EH (cell line): ENCODE measurements at places on chromosomes 13 and 19.

GRCh38 chr19:19134687-19135158 is 3.6 kb downstream of the TMEM161A start:
- no peak for DNase-seq

DNA sequence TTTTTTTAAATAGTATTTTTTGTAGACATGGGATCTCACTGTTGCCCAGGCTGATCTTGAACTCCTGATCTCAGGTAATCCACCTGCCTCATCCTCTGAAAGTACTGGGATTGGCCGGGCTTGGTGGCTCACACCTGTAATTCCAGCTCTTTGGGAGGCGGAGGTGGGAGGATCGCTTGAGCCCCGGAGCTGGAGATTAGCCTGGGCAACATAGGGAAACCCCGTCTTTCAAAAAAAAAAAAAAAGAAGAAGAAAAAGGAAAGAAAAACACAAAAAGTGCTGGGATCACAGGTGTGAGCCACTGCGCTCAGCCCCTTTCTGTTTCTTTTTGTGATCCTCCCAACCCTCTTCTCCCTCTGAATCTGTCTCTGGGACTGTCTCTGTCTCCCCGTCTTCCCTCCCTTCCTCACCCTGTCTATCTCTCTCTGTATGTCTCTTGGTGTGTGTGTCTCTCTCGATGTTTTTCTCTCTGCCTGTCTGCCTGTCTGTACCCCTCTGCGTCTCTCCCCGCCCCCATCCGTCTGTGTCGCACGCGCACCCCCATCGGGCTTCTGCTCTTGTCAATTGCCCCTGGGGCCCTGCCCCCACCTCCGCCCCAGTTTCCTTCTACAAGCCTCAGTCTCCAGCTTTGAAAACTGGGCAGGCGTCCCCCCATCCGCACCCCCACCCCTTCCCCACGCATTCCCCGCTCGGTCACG is 540 bp upstream of the ZFP36 start:
- no peak for DNase-seq

DNA sequence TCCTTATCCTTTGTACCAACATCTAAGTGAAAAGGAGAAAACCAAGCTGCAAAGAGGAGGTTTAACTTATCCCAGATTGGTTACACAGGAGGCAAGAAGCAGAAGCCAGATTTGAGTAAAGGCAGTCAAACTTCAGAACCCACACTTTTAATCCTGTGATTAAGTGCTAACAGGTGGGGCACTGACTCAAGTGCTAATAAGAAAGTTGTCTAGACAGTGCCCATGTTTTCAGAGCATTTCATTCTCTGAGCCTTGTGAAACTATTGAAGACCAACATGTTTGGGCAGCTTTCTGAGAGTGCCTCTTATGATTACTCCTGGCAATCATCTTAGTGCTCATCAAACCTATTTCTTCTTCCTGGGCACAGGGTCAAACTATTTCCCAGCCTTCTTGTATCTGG is 380.8 kb downstream of the KCNRG start:
- DNase-seq: no peak

GRCh38 chr13:105979131-105980011 is 556.1 kb downstream of the EFNB2 start:
- peak; percentile 24 for DNase-seq

- DNase-seq: no peak
Observed at GRCh38 chr19:42247640-42248199, 5.3 kb upstream of the GSK3A start.

DNA sequence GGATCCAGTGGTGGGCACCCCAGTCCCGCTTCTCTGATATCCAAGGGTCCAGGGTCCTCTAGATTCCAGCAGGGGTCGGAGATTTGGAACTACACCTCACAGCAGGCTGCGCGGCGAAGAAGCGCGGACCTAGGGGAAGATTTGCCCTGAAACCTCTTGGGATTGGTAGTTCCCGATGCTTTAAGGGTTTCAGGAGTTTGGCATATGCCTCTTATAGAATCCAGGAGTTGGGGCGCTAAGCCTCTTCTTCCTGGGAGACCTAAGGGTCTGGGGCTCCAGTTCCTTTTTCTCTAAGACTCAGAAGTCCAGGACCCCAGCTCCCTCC is 349 bp downstream of the BCL2L12 start:
- no peak for DNase-seq

GRCh38 chr19:17078036-17078919 is 2.7 kb downstream of the MYO9B start:
- no peak for DNase-seq

DNA sequence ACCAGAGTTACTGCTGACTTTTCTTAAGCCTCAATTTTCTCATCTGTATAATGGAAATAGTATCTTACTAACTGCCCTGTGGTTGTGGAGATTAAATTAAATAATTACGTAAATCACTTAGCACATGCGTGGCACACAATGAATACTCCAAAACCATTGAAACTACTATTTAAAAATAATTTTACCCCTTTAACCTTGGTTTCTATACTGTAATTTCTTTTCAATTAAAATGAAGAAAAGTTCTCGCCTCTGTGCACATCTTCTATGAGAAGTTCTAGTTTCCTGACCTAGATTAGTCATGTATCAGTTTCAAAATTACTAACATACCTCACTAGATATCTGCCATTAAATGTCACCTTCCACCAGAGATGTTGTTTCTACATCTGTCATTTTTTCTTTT is 5.7 kb downstream of the SLITRK1 start:
- DNase-seq: no peak

DNA sequence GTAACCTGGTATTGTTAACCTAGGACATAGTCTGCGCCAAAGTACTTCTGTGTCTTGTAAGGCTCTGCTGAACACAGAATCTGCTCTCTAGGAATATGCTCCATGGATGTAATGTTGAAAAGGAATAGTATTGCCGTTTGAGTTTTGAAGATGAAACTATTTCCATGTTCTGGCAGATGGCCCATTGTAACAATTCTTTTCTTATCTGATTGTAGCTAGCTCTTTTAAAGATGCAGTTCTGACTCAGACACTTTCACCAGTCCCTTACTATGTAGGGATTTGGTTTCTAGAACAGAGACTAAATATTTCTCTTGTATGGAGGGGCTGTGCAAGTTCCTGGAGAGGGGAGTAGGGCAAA is 185.6 kb downstream of the MTUS2 start:
- DNase-seq: peak; percentile 4

- DNase-seq: no peak
Observed at GRCh38 chr19:41300555-41300954, 9.4 kb upstream of the CCDC97 start.

- DNase-seq: no peak
Observed at GRCh38 chr13:29476046-29476445, 119.4 kb downstream of the SLC7A1 start.

DNA sequence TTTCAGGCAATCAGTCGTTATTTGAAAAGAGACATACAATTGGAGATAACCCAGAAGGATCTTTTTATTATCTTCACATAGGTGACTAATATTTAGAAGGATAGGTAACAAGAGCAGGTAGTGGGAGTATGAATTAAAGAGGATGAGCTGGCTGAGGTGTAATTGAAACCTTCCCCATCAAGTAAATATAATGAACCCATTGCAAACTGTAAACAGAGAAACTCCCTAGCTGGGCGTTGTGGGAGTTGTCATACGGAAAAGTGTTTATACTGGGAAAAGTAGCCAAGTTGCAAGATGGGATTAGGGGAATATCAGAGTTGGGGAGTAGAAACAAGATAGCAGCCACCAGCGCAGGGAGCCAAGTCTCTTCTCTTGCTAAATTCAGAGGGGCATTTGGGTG is 448.4 kb downstream of the COG6 start:
- DNase-seq: no peak

DNA sequence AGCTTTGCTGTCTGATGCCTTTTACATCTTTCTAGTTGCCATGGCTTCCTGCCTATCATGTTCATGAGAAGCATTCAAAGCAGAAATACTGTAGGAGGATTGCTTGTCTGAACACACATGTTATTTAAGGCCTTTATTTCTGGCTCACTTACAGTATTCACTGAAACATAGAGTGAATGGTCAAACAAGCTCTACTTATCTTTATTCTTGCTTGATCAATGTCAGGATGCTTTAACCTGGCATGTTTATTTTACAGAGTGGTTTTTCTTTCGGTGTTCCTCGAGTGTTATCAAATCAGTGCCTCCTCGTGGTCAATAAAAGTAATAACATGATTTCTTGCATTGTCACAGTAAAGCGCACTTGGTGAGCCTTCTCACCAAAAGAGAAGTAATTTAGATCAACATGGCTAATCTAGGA is 73.5 kb upstream of the PCDH17 start:
- DNase-seq: no peak

DNA sequence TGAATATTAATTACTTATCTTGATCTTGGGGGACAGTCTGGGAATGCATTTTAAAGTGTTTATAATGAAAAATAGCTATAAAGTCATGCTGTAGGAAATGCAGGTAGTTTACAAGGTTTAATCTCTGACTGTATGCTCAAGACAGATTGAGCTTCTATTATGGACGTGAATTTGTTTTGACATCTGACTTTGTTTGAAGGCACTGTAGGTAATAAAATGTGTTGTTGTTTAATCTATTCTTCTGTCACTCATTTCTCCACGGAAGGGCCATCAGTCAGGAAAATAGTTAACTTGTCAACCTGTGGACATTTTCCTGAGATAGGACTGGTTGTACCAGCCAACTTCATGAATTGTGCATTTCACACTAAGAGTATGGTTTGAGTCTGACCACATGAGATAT is 893.1 kb upstream of the SLITRK6 start:
- no peak for DNase-seq

DNA sequence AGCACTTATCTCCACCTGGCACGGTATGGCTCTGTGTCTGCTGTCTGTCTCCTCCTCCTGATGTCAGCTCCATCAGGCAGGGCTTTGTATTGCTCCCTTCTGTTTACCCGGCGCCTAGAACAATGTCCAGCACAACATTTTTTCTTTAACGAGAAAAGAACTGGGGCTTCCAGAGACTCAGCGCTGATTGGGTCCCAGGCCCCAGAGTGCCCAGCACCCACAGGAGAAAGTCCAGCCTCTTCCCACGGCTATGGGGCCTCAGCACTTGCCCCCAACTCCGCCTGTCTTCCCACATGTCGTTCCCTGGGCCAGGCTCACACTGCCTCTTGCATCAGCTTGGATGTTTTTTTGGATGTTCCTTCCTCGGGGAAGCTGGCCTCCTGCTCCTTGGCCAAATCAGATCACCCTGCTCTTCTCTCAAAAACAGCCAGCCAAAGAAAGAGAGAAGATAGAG is 6.9 kb downstream of the MYPOP start:
- DNase-seq: no peak

GRCh38 chr19:6250909-6251308 is 28.9 kb downstream of the MLLT1 start:
- DNase-seq: no peak

GRCh38 chr13:75907044-75907443 is 270.9 kb downstream of the LMO7 start:
- no peak for DNase-seq

GRCh38 chr19:40210889-40211288 is 7.3 kb downstream of the TTC9B start:
- DNase-seq: no peak

DNA sequence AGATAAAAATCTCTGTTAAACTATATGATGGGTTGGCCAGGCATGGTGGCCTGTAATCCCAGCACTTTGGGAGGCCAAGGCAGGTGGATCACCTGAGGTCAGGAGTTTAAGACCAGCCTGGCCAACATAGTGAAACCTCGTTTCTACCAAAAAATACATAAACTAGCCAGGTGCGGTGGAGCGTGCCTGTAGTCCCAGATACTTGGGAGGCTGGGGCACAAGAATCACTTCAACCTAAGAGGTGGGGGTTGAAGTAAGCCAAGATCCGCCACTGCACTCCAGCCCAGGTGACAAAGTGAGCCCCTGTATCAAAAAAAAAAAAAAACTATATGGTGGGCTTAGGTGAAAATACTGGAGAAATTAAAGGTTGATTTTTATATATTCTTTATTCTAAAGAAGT is 11.3 kb downstream of the TBC1D4 start:
- DNase-seq: no peak

DNA sequence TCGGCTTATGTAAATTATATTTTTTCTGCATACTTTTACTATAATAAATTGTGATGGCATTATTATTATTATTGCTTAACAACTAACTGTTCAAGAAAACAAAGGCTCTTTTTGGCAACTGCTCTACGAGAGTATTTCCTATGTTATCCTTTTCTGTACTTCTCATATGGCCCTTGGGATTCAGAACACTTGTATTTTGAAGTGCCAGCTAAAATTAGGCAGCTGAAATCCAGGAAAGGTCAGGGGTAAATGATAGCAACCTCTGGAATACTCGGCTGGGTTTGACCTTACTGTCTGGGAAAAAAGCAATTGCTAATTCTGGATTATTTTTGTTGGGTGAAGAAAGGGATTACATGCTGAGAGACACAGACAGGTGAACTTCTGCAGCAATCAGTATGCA is 23.9 kb downstream of the EDNRB start:
- DNase-seq: no peak

DNA sequence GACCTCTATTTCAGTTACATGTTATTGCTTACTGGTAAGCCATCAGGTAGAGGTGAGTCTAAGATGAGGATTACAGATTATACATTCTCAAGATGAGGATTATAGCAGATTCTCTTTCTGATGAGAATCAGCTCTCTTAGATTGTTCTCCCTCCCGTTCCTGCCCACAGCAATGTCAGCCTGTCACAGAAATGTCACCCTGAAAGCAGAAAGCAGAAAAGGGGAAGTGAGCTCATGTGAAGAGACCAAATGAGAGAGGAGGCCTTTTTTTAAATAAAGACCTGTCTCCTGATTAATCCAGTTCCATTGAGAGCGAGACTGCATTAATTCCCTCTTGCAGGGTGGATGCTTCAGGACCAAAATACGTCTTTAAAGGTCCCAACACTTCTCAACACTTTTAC is 445.6 kb downstream of the KCTD12 start:
- no peak for DNase-seq

GRCh38 chr19:12156223-12157058 is at the start of gene ZNF625:
Gene ZNF625, minus strand, starts transcription at chr19:12156734. Its CDS starts 176 bp downstream, at chr19:12156558.
- peak; percentile 93 for DNase-seq

- DNase-seq: no peak
Observed at GRCh38 chr13:34623331-34623730, 318.7 kb upstream of the NBEA start.

GRCh38 chr13:100478107-100478809 is 110.3 kb downstream of the GGACT start:
- DNase-seq: no peak

DNA sequence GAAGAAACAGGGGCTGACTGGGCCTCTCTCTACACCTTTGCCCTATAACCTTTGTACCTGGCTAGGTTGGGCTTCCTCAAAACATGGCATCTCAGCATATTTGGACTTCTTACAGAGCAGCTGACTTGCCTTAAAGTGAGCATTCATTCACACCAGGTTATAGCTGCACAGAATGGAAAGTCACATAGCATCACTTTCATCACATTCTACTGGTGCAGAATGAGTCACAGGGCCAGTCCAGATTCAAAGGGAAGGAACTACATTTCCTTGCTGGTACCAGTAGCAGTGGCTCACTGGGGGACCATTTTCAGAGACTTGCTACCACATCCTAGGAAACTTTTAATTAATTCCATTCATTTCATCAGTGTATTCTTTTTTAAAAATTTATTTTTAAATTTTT is 20.3 kb upstream of the TPTE2 start:
- DNase-seq: no peak
